ENCODE measurements at places on chromosomes 2 and 18.

- DNase-seq: no peak
These were observed 52.6 kb downstream of the MRPL35 start for GRCh38 chr2:86251840-86252266.

- no peak for DNase-seq
These were observed 5.4 kb upstream of the ARHGEF4 start for GRCh38 chr2:130831356-130831755.

DNA sequence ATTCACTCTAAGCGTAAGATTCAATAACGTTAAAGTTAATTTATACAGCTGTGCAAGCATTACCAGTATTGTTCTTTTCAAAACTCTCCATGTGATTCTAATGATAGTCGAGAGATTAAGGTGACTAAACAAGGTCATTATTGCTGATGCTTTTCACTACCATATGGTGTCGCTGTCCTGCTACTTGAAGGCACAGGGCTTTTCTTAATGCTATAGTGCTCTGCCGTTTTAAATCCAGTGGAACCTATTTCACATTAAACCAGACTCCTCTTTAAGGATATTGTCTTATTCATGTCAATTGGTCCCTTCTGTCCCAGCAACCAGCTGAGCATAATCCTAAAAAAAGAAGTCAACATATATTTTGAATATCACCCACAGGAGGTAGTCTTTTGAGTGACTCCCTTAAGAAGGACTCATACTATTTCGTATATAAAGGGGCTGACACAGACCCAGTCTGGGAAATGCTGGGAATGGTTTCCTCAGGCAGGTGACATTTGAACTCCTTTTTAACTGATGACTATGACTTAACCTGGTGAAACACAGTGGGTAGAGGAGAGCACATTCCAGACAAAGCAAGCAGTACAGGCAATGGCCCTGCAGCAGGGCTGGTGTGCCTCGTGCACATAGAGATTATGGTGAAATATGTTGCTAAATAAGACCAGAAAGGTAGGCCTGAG lies 53.9 kb upstream of the CYTIP start:
- peak; percentile 29 for DNase-seq

DNA sequence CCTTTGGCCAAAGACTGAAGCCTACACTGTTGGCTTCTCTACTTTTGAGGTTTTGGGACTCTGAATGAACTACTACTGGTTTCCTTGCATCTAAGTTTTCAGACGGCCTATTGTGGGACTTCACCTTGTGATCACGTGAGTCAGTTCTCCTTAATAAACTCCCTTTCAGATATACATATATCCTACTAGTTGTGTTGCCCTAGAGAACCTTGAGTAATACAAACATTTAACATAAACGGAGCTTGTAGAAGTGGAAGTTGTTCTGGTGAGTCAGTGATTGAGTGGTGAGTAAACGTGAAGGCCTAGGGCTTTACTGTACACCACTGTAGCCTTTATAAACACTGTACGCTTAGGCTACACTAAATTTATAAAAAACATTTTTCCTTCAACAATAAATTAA lies 107.2 kb upstream of the CDH2 start:
- no peak for DNase-seq

Measured in kidney epithelial cell (primary cell).